ENCODE measurements at places on chromosomes 7 and 10. TPM values are rescaled to one million over a fixed set of nuclear protein-coding genes. Genes with fewer than 3 reads are reported as not detected.
A peak's percentile ranks its signal among the peaks of the same experiment; 100 is the strongest.

Gene TMEM184A
- not detected for total RNA-seq

Gene DRGX
- not detected for total RNA-seq

Gene STX1A
- total RNA-seq = 16.0 TPM

Gene GRM3
- total RNA-seq = not detected

Gene GNB2
- total RNA-seq = 150 TPM

Gene PARD3
- 101 TPM for total RNA-seq

Gene PNLIP
- total RNA-seq = not detected

Gene CYP3A5
- total RNA-seq = 1.3 TPM

Gene ABCA13
- total RNA-seq = not detected

Gene TRIM24
- 8.7 TPM for total RNA-seq

Gene ZNF365
- 2.5 TPM for total RNA-seq

Gene CUX1
- total RNA-seq = 81.0 TPM

Gene ZNF488
- not detected for total RNA-seq

GRCh38 chr7:8637322-8637721 lies 203.9 kb downstream of the NXPH1 start:
- H3K27ac ChIP-seq = no peak overlapping the region
- H3K4me3 ChIP-seq = no peak overlapping the region
- H3K36me3 ChIP-seq = no peaks in the 10 kb centered on the region
- no peaks in the 10 kb centered on the region for H3K4me1 ChIP-seq

DNA sequence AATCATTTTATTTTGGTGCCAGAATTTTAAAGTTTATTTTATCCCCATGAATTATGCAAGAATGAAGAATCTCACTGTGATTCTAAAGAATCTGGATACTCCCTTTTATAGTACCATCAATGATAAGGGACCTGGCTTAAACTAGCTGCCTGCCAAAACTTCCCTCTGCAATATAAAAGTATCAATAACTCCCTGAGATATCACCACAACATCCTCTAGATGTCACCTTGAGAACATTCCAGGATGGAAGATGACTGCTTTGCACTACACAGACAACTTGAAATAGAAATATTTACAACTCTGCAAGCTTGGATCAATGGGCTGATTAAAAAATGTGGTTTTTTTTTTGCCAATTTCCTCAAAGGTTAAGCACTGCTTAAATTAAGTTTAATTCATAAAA lies 142.1 kb downstream of the SLC25A13 start:
- H3K4me1 ChIP-seq = no peaks in the 10 kb centered on the region
- no peak overlapping the region for H3K4me3 ChIP-seq
- DNase-seq = no peak
- H3K27ac ChIP-seq = no peak overlapping the region
- peaks cover 5% of the 10 kb centered on the region for H3K36me3 ChIP-seq
- H3K27me3 ChIP-seq = no peaks in the 10 kb centered on the region

- H3K27ac ChIP-seq = no peak overlapping the region
- no peaks in the 10 kb centered on the region for H3K4me1 ChIP-seq
- H3K36me3 ChIP-seq = no peaks in the 10 kb centered on the region
- H3K4me3 ChIP-seq = no peak overlapping the region
Measured at GRCh38 chr7:25537662-25538375, 309.5 kb upstream of the NPVF start.

- no peak overlapping the region for H3K27ac ChIP-seq
- DNase-seq = no peak
- no peak overlapping the region for H3K4me3 ChIP-seq
- no peaks in the 10 kb centered on the region for H3K36me3 ChIP-seq
- no peaks in the 10 kb centered on the region for H3K27me3 ChIP-seq
Measured at GRCh38 chr7:151822541-151823181, 54.3 kb downstream of the PRKAG2 start.

- no peak for DNase-seq
- peaks cover 27% of the 10 kb centered on the region for H3K4me1 ChIP-seq
- no peaks in the 10 kb centered on the region for H3K36me3 ChIP-seq
- no peak overlapping the region for H3K4me3 ChIP-seq
- H3K27me3 ChIP-seq = no peaks in the 10 kb centered on the region
Measured at GRCh38 chr10:4195213-4195612, 410.2 kb upstream of the KLF6 start.

- H3K4me1 ChIP-seq = peaks cover 34% of the 10 kb centered on the region
- H3K4me3 ChIP-seq = peak overlapping the region; percentile 44
- no peak for DNase-seq
- peaks cover 100% of the 10 kb centered on the region for H3K27me3 ChIP-seq
- no peaks in the 10 kb centered on the region for H3K36me3 ChIP-seq
Measured at GRCh38 chr7:122305475-122306319, 1.1 kb upstream of the FEZF1 start.

GRCh38 chr10:24947304-24948097 lies 4.9 kb downstream of the PRTFDC1 start:
- peaks cover 23% of the 10 kb centered on the region for H3K4me1 ChIP-seq
- no peaks in the 10 kb centered on the region for H3K27me3 ChIP-seq
- no peak overlapping the region for H3K4me3 ChIP-seq

- no peak overlapping the region for H3K27ac ChIP-seq
- H3K4me1 ChIP-seq = no peaks in the 10 kb centered on the region
- H3K27me3 ChIP-seq = no peaks in the 10 kb centered on the region
- no peak for DNase-seq
- no peaks in the 10 kb centered on the region for H3K36me3 ChIP-seq
Measured at GRCh38 chr7:36523371-36524101, 133.9 kb downstream of the ANLN start.

DNA sequence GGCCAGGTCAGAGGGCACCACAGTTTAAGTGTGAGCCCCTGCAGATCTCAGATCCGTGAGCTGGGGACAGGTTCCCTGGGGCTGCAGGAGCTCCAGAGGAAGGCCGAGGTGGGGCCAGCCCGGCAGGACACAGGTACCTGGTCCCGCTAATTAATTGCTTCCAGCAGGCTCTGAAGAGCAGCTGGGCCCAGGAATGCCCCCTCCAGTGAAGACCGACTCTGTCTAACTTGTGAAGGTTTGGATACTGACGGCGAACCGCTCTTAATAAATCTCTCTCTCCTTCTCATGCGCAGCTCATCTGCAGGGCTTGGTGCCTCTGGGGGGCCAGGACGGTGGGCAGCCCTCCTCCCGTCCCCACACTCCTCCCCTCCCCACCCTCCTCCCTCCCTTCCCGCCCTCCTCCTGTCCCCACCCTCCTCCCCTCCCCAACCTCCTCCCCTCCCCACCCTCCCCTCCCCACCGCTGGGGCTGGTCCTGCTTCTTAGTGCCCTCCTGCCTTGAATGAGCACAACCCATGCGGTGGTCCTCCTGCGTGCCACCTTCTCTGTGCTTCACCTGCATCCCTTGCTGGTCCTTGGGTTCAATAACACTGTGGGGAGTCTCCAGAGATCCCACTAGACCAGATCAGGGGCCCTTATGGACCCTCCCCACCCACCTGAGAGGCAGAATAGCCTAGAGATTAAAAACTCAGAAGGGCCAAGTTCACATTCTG lies 38.3 kb downstream of the PDGFA start:
- H3K36me3 ChIP-seq = no peaks in the 10 kb centered on the region
- DNase-seq = no peak
- H3K27me3 ChIP-seq = no peaks in the 10 kb centered on the region
- no peak overlapping the region for H3K4me3 ChIP-seq
- no peak overlapping the region for H3K27ac ChIP-seq

- H3K36me3 ChIP-seq = no peaks in the 10 kb centered on the region
- no peak overlapping the region for H3K27ac ChIP-seq
- no peaks in the 10 kb centered on the region for H3K27me3 ChIP-seq
- no peak for DNase-seq
- H3K4me3 ChIP-seq = no peak overlapping the region
Measured at GRCh38 chr10:536935-537334, 152.5 kb downstream of the DIP2C start.

GRCh38 chr7:128773604-128774003 lies 2.0 kb downstream of the OPN1SW start:
- peaks cover 22% of the 10 kb centered on the region for H3K36me3 ChIP-seq
- H3K27ac ChIP-seq = no peak overlapping the region
- no peaks in the 10 kb centered on the region for H3K4me1 ChIP-seq
- DNase-seq = no peak

GRCh38 chr7:8480527-8480926 lies 47.1 kb downstream of the NXPH1 start:
- no peak overlapping the region for H3K4me3 ChIP-seq
- H3K27ac ChIP-seq = no peak overlapping the region
- H3K27me3 ChIP-seq = no peaks in the 10 kb centered on the region
- H3K36me3 ChIP-seq = no peaks in the 10 kb centered on the region
- no peak for DNase-seq

DNA sequence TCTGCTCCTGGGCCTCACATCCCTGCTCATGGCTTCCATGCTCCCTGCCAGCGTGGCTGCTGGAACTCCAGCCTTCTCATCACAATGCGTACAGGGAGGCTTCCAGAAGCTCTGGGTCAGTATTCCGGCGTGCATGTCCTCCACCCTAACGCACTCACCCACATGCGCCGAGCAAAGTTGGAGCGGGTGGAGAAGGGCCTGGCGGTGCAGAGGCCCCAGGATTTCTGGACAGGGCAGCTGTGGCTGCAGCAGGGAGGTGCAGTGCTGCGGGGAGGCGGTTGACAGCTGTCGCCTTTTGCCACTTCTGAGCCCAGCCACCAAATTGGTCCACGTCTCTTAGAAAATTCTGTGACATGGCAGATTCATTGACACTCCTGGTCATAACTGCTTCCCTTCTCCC lies 33.6 kb upstream of the FAM20C start:
- DNase-seq = no peak
- H3K27ac ChIP-seq = no peak overlapping the region
- peaks cover 3% of the 10 kb centered on the region for H3K27me3 ChIP-seq
- no peaks in the 10 kb centered on the region for H3K36me3 ChIP-seq
- H3K4me3 ChIP-seq = no peak overlapping the region

- H3K4me1 ChIP-seq = peaks cover 45% of the 10 kb centered on the region
- H3K36me3 ChIP-seq = no peaks in the 10 kb centered on the region
- DNase-seq = peak; percentile 80
- no peaks in the 10 kb centered on the region for H3K27me3 ChIP-seq
Measured at GRCh38 chr10:23344241-23344841, at the start of gene C10orf67. Gene C10orf67 (minus strand): TSS chr10:23344797. CDS start chr10:23344774, 23 bp downstream.

- no peaks in the 10 kb centered on the region for H3K4me1 ChIP-seq
- no peaks in the 10 kb centered on the region for H3K27me3 ChIP-seq
- no peak overlapping the region for H3K27ac ChIP-seq
- no peak overlapping the region for H3K4me3 ChIP-seq
- DNase-seq = no peak
- H3K36me3 ChIP-seq = peaks cover 8% of the 10 kb centered on the region
Measured at GRCh38 chr10:34313353-34313752, 501.7 kb downstream of the PARD3 start.

DNA sequence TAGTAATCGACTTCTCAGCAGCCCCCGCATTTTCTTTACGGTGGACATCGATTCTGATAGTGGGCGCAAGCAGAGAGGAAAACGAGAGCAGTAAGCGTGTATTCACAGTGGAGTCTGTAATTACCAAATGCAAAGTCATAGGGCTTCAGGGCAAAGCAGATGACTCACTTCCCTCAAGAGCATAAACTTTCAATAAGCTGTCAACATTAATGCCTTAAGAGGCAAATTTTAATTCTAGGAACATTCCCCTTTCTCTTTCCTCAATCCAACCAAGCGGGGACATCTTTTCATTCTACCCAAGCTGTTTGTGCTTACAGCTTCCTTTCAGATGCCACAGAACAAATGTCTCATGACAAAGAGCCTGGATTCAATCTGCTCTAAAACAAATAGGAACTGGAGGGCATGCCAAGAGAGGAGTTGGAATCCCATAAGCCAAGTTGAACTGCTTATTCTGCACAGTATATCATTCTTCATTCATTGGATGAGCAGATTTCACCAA lies 48.6 kb downstream of the MALSU1 start:
- no peaks in the 10 kb centered on the region for H3K36me3 ChIP-seq
- no peak overlapping the region for H3K4me3 ChIP-seq
- H3K27me3 ChIP-seq = no peaks in the 10 kb centered on the region
- no peak overlapping the region for H3K27ac ChIP-seq

GRCh38 chr10:92111336-92111939 lies 179.4 kb downstream of the CPEB3 start:
- no peak overlapping the region for H3K27ac ChIP-seq
- no peak overlapping the region for H3K4me3 ChIP-seq
- no peaks in the 10 kb centered on the region for H3K36me3 ChIP-seq
- DNase-seq = no peak
- H3K4me1 ChIP-seq = peaks cover 53% of the 10 kb centered on the region

GRCh38 chr10:76456197-76456596 lies 1024.8 kb downstream of the LRMDA start:
- no peak overlapping the region for H3K27ac ChIP-seq
- no peaks in the 10 kb centered on the region for H3K36me3 ChIP-seq
- H3K27me3 ChIP-seq = no peaks in the 10 kb centered on the region

- H3K27ac ChIP-seq = no peak overlapping the region
- H3K27me3 ChIP-seq = peaks cover 35% of the 10 kb centered on the region
- peak; percentile 77 for DNase-seq
- H3K4me3 ChIP-seq = no peak overlapping the region
- H3K36me3 ChIP-seq = no peaks in the 10 kb centered on the region
- H3K4me1 ChIP-seq = no peaks in the 10 kb centered on the region
Measured at GRCh38 chr10:118449521-118449920, 107.4 kb upstream of the FAM204A start.

DNA sequence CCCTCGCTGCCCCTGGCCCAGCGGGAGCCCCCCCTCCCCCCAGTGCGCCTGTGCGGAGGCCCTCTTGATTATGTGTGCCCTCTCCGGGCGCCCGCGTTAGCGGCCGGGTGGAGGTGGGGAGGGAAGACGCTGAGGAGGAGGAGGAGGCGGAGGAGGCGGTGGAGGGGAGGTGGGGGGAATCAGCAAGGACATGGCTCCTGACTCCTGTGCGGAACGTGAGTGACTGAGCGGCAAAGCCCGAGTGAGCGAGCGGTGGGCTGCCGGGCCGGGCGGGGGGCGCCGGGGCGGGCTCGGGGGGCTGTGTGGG lies 201 bp downstream of the MLLT10 start:
- peaks cover 12% of the 10 kb centered on the region for H3K36me3 ChIP-seq
- peak overlapping the region; percentile 91 for H3K4me3 ChIP-seq
- peak overlapping the region; percentile 97 for H3K27ac ChIP-seq
- H3K4me1 ChIP-seq = peaks cover 14% of the 10 kb centered on the region
- no peaks in the 10 kb centered on the region for H3K27me3 ChIP-seq
- no peak for DNase-seq

DNA sequence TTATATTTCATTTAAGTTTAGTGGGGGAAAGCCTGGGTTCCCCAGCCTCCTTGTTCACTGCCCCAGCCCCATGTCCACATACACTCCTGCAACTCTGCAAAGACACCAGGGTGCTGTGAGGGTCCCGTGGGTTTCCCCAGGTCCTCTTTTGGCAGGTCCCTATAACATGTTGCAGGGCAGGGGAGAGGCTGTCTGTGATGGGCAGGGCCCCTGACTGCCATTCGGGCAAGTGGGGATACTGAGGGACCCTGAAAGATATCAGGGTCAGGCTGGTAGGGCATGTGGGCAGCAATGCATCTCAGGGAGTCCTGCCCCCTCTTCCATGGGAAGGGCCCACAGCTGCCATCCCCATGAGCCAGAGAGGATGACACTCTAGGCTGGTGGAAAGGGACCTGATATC lies 28.4 kb downstream of the RASGEF1A start:
- no peak overlapping the region for H3K27ac ChIP-seq
- H3K4me1 ChIP-seq = no peaks in the 10 kb centered on the region
- no peaks in the 10 kb centered on the region for H3K27me3 ChIP-seq
- DNase-seq = no peak
- no peaks in the 10 kb centered on the region for H3K36me3 ChIP-seq
- no peak overlapping the region for H3K4me3 ChIP-seq

Measured in esophagus muscularis mucosa (tissue), 4 donors.